ENCODE measurements at places on chromosomes 1 and 21.

DNA sequence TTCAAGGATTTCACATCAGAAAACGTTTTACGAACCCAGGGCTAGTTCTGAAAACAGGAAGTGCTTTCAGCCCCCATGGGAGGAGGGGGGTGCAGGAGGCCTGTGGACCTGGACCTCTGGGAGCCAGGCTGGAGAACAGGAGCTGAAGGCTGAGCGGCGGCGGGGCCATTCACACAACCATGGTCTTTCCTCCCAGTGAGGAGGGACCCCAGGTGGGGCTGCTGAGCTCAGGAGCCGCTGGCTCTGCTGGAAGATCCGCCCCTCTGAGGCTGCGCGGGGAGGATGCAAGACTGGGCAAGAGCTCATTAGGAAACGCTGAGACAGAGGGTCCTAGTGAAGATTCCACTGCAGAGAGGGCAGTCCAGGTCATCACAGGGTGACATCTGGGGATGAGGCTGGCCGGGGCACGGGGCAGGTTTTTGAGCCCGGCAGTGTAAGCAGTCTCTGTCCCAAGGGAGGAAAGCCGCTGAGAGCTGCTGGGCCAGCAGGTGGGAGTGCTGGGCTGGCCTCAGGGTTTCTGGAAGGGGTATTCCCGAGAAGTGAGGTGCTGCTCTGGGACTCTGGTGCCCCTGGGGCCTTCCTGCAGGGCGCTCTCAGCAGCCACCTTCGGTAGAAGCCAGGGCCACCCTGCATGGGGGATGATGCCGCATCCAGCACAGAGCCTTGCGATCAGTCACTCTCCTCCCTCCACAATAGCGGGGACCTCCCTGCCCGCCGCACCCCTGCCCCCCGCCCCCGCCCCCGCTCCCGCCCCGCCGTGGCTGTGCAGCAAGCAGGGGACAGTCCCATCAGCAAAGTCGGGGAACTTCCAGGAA, 7.5 kb downstream of the MX2 start:
- DNase-seq, result peak; percentile 9

DNA sequence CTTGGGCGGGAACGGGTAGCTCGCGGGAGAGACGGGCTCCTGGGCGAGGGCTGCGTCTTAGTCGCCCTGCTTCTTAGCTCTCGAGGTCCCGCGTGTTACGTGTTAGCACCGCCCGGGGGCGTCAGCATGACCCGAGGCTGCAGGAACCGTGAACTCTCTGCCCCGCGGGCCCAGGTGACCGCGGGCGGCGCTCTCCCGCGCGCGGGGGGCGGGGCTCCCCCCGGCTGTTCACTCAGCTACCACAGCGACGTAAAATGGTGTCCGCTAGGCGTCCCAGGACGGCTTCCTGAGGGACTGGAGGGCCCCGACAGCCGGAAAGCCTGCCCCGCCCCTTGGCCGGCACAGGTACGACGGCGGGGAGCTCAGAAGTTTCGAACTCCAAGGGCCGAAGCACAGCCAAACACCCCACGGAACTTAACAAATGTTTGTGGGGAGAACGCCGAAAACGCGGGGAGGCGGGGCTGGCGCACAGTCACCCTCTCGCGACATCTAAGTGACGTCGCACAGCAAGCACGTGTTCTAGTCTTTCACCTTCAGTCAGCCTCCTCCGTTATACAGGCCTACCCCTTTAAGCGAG, 780 bp upstream of the RBM15 start:
- no peak for DNase-seq

DNA sequence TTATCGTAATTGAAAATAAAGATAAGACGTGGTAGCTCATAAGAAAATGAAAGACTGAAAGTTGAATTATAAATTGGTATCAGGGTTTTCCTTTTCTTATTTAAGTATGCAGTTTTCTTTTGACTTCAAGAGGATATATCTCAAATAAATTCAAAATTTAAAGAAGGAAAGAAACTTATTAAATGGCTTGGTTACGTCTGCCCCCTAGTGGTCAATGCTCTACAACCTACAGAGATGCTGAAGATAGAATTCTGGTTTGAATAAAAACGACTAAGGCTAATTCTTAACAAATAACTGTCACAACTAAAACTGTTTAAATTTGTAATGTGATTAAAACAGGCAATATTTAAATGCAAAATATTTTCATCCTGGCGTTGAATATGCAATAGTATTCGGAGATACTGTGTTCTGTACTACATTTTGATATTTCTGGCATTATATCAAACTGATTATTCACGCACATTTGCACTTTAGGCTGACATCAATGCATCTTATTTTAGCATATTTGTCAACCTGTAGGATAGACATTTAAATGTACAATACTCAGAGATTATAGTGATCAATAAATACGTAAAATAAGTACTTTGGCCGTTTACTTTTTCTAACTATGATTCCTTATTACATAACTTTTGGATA, 26.8 kb downstream of the IFI44 start:
- peak; percentile 71 for DNase-seq

GRCh38 chr1:229318056-229318455, 24.8 kb downstream of the CCSAP start:
- DNase-seq, result peak; percentile 47

DNA sequence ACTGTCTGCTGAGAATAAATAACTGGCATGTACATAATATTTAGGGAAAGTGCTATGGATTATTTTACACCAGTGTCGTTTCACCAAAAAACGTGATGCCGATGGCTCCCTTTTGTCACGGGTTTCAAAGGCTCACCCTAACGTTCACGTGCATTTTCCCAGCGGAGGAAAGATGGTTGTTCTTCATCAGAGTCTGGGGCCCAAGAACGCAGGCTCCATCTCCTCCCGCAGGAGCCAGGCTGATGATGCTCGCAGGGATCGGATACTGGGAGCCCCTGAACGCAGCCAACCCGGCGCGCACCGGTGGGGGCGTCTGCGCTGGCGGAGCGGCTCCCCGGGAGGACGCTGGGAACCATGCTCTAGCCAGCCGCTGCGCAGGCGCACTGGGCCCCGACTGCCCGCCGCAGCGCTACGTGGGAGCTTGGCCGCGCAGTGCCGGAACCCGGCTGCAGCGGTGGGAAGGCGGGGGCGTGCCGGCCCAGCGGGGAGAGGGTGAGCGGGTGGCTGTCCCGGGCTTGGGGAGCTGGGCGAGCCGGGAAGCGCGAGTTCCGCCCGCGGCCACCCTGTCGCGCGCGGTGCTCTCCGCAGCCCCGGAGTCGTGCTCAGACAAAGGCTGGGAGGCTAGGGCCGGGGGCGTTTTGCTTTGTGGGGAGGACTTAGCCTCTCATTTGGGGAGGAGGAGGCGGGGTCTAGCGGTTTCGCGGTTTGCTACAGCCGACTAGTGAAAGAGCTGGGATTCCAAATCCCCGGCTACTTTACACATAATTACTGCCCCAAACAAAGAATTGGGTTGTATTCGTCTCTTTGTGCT, at the start of gene ZFP69B:
TSS of gene ZFP69B (plus strand) at position 793 of the 811 bp plus-strand sequence. CDS start 486 bp downstream, outside the sequence.
- peak; percentile 93 for DNase-seq

GRCh38 chr1:53927376-53927881, 18.1 kb downstream of the IFT25 start:
- DNase-seq, result no peak

- peak; percentile 12 for DNase-seq
These were observed 96.1 kb upstream of the ZC3H11B start for GRCh38 chr1:219708919-219709543.

DNA sequence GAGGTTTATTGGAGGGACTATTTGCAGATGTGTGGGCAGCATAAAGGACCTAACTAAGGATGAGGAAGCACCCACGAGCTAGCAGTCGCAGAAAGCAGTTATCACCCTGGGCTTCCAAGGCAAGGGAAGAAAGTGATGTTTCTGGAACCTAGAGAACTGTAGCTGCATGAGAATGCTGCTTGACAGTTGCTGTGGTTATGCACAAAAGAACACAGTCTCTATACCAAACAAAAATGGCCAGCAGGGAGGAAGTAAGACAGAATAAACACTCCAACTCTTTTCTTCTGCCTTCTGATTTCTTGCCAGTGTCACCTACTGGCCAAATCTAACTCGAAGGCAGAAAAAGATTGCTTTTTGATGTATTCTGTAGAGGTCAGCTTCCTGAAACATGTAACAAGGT, 190.2 kb downstream of the RASAL2 start:
- no peak for DNase-seq

DNA sequence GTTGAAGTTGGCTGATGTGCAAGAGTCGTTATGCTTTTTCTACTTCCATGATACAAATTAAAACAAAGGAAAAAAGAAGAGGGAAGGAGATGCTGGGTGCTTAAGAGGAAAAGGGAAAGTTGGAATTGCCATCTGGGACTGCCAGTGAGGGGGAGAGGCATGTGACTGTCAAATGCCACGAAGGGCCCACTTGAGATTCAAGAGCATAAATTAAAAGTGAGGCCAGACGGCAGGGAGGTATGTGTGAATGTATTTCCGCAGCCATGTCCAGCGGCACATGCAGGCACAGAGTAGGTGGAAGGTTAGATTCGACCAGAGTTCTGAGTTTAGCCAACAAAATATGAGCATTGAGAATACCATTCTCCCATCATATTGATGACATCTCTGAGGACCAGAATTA, 32.0 kb downstream of the NFASC start:
- no peak for DNase-seq

DNA sequence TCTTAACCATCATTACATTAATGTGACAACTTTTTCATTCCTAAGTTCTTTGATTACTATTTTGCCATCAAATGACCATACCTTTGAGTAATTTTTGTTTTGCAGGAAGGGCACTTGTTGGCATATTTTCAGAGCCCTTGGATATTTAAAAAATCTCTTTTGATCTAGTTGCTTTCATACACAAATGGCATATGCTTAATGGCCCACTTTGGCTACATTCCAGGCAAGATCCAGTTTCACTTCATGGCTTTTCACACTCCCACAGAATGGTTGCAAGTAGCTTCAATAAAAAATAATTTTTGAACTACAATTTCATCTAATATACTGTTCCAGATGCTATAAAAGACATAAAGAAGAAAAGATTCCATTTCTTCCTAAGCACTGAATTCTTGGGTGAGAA, 18.1 kb downstream of the ADAM30 start:
- no peak for DNase-seq

All from fibroblast of skin of abdomen (primary cell).